ENCODE measurements at places on chromosomes 3 and 15. TPM values are rescaled to one million over a fixed set of nuclear protein-coding genes. Genes with fewer than 3 reads are reported as not detected.
A peak's percentile ranks its signal among the peaks of the same experiment; 100 is the strongest.

- DNase-seq = no peak
These were observed 83.8 kb downstream of the CLASP2 start for GRCh38 chr3:33634262-33634661.

DNA sequence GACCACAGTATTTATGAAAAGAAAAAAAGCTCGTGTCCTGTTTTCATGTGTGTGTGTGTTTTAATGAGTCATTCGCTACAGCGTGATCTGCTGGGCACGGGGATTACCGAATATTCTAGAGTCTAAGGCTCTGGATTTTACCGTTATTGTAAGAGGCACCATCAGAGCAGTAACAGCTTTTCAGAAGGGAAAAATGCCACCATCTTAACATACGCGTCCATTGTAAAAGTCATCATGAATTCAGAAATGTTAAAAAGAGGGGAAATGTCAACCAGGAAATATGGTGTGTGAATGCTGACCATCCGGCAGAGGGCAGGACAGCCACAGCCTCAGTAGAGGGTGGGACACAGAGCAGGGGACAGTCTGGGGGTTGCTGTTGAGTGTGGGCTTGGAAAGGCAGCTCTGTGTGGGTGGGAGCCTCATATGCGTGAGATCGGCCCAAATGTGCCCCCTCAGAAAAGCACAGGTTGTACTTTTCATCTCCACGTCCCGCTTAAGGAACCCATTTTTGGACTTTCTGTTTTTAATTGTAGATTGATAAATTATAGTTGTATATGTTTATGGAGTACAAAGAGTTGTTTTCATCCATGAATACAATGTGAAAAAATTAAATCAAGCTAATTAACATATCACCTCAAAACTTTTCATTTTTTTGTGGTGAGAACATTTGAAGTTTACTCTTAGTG, 69.6 kb downstream of the ASB7 start:
- peak; percentile 51 for DNase-seq

- DNase-seq = no peak
These were observed 116.1 kb downstream of the ALDH1A2 start for GRCh38 chr15:57949374-57949943.

DNA sequence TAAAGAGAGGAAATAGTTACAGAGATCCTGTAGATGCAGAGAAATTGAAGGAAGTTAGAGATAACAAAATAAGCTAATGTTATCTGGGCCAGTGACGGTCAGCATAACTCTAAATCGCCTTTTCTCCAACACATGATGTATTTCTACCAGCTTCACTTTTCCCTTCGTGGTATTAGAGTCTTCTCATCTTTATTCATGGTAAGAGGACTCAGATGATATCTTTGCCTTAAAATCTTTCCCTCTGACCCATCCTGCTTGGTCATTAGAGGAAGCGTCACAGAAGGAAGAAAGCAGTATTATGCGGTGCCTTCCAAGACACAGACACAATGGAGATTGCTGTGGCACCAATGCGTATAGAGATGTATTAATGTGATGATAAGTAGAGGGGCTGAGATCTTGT, 320.7 kb upstream of the GOLIM4 start:
- DNase-seq = no peak

DNA sequence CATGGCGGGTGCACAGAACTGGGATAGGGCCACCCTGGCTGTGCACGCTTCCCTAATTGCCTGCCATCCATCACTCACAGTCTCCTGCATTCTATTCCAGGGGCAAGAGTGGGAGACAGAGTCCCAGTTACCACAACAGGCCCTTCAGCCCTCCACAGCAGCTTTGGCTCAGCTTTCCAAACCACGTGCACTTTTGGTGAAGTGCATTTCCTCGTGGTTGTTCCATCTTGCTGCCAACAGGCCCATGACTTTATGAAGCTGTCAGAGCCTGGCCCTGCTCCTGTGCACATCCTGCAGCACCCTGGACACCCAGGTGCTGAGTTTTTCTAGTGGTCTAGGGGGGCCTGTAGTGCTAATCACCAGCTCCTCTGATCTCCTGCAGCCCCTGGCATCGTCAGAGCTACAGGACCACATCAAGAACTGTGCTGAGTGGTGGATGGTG, 110.2 kb downstream of the ADCY5 start:
- DNase-seq = no peak

DNA sequence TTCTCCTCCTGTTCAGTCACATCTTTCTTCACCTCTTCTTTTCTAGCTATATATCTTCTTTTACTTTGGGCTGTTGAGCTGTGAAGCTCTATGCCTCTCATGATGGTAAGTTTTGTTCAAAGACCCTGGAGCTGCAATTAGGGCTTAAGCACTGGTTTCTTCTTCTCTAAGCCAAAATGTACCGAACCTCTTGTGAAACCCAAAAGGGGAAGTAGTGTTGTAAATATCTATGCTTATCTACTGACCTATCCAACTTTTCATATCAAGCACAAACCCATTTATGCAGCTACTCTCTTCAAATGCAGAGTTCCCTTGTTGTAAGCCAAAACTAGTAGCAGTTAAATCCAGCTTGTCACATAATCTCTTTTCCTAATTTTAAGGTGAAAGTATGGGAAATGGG, 123.6 kb upstream of the CD96 start:
- no peak for DNase-seq

DNA sequence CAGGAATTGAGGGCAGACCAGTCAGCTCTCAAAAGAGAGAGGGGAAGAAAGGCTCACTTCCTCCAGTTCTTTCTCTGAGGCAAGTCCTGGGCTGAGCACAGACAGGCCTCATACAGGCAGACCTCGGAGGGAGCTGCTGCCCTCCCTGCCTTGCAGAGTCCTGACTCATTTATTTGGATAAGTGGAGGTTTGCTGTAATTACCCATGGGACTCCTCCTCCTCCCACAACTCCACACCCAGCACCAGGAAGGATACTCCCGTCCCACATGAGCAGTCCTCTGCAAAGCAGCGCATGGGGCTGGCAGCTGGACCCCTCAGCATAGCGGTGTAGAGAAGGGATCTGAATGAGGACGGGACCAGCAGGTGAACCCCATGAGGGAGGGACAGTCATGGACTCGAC, 13.4 kb upstream of the SCN10A start:
- DNase-seq = peak; percentile 27

GRCh38 chr15:35673093-35673684, 127.2 kb upstream of the DPH6 start:
- DNase-seq = no peak

- no peak for DNase-seq
These were observed 41.2 kb upstream of the ZNF385D start for GRCh38 chr3:21792176-21792575.

DNA sequence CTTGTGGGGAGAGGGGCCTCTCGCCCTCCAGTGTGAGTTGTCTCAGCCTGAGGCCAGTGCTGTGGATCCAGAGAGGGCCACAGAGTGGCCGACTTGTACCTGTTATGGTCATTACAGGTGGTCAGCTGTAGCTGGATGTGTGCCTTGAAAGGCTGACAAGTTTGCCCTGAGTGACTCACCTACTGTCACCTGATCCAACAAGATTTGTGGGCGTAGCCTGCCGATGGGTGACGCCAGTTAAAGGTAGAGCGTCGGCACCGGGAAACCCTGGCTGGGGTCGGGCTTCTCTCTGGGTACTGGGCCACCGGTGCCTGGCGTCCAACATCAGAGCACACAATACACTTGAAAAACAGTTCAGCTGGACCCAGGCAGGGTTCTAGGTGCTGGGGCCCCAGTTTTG, 2.8 kb upstream of the ISG20 start:
- DNase-seq = no peak

DNA sequence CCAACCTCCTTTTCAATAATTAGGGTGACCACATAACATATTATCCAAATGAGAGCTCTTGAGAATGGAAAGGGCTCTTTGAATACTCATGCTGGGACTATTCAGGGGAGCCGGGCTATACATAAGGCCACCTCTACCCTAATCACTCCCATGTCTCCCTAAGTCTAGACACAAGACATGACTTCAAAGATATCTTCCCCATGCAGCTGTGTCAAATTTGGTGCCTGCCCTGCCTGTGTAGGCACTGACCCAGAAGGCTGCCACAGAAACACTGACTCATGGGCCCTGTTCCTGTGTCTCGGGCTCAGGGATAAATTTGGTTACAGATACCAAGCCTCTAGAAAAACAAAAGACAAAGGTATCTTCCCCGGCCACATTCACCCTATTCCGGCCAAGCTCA, 70.3 kb downstream of the MYLK start:
- no peak for DNase-seq

DNA sequence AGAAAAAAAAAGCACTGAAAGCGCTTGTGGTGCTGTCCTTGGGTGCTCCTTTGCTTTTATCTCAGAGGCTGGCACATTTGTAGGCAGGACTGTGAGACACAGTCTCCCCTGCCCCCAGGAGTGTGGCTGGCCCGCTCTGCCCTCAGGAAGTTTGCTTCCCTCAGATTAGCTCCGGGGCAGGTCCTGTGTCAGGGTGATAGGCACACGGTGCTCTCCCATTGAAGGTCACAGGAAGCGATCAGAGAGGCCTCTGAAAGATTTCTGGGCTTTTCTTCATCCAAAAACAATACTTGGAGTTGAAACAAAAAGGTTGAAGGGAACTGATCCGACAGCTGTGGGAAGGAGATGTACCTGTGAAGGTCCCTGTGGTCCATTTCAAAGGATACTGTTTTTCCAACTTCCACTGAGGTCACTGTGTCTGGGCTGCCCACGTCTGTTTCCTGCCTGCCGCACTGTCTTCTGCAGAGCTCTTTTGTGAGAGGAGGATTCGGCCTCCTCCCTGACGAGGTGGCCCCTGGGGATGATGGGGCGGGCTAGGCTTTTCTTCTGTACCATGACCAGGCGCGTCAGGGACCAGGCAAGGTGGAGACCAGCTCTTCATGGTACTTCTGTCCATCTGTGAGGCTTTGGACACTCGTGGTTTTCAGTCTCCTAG, 330.5 kb upstream of the CTDSPL start:
- no peak for DNase-seq

DNA sequence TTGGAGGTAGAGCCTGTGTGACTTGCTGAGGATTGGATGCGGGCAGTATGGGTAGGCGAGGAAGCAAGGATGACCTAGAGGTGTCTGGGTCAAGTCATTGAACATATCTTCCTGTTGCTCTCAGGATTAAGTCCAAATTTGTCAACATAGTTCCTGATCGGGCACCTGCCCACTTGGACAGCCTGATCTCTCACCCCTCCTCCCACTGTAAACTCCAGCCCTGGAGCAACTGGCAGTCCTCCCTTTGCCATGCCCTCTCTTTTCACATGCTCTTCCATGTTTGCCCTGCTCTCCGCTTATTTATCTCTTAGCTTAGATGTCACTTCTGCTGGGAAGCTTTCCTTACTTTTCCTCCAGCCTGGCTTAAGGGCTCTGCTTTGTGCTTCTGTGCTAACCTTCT, 47.6 kb upstream of the PPP4R2 start:
- DNase-seq = no peak

GRCh38 chr3:180036671-180037455, at the start of gene PEX5L:
Gene PEX5L, minus strand, starts transcription at chr3:180036937. Its CDS starts 338 bp downstream, at chr3:180036599.
- no peak for DNase-seq

GRCh38 chr15:95450413-95450812, 880.1 kb upstream of the NR2F2 start:
- no peak for DNase-seq

DNA sequence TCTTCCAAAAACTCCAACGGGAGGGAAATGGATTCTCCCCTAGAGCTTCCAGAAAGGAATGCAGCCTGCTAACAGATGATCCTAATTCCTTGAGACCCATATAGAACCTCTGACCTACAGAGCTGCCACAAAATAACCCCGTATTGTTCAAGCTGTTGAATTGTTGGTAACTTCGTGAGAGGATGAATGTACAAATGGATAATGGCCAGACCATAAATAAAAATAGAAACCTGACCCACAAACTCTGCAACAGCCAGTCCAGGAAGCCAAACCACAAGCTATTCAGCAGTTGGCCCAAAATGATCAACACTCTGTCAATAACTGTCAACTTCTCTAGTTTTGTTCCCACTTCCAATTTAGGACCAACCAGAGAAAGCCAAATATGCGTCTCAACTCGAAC, 414.0 kb upstream of the ZNF717 start:
- no peak for DNase-seq

- DNase-seq = peak; percentile 83
These were observed 68.9 kb downstream of the SMAD3 start for GRCh38 chr15:67134067-67134838.

GRCh38 chr15:77546870-77547269, 85.8 kb downstream of the LINGO1 start:
- no peak for DNase-seq

DNA sequence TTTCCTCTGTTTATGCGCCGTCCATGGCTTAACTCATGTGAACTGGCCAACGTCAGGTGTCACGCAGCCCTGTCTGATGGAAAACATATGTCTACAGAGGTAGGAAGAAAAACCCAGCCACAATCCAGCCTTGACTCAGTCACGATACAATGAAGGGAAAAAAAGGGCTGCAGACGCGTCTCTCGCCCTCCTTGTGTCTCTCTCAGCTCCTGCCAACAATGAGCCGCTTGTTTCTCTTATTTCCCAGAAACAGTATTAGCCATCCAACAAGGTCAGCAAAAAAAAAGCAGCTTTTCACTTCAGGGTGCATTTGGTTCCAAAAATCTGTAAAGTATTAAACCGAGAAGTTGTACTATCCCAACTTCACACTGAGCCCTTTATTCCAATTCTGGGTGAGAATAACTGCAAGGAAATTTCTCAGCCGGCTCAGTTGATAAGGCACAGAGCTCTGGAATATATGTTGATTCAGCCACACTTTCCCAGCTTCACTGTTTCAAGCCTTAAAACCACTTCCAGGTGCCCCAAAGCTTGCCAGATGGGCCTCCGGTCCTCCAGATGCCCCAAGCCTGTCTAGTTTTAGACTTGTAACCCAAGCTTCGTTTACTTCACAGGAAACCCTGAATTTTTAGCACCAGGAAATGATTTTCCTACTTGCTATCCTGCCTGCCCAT, 79.4 kb downstream of the TM4SF4 start:
- no peak for DNase-seq

DNA sequence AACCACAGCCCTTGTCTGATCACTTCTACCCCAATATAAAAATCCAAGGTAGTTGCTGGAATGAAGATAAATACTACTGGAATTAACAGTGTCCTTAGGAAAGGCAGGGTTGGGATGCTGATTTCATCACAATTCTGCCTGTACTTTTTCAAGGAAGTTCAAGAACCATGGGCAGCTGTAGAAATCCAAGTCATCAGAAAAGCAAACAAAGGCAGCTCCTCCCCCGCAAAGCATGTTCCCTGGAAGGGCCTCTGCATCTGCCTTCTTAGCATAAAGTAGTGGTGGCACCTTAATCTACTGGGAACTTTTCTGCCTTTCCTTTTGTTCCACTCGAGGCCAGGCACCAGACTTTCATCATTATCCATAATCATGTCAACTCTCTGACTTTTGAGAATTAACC, 54.4 kb downstream of the ERC2 start:
- DNase-seq = no peak

CSPG5 gene
- 0.04 TPM for total RNA-seq

PLA2G4B gene
- total RNA-seq = 6.1 TPM

POPDC2 gene
- total RNA-seq = 1.0 TPM

HDC gene
- total RNA-seq = not detected

PARP15 gene
- 54.3 TPM for total RNA-seq

GOLGA8T gene
- total RNA-seq = not detected

KIF7 gene
- total RNA-seq = not detected

CTXND1 gene
- not detected for total RNA-seq

TP53BP1 gene
- 82.3 TPM for total RNA-seq

MITF gene
- total RNA-seq = not detected

Data from Karpas-422 (cell line).